IPS-NIHi11 (cell line): ENCODE measurements at places on chromosomes 13 and 19.

GRCh38 chr19:51687791-51688670 lies 5.1 kb upstream of the SPACA6 start:
- peak; percentile 52 for DNase-seq

GRCh38 chr13:47650209-47650608 lies 350.9 kb downstream of the SUCLA2 start:
- no peak for DNase-seq

DNA sequence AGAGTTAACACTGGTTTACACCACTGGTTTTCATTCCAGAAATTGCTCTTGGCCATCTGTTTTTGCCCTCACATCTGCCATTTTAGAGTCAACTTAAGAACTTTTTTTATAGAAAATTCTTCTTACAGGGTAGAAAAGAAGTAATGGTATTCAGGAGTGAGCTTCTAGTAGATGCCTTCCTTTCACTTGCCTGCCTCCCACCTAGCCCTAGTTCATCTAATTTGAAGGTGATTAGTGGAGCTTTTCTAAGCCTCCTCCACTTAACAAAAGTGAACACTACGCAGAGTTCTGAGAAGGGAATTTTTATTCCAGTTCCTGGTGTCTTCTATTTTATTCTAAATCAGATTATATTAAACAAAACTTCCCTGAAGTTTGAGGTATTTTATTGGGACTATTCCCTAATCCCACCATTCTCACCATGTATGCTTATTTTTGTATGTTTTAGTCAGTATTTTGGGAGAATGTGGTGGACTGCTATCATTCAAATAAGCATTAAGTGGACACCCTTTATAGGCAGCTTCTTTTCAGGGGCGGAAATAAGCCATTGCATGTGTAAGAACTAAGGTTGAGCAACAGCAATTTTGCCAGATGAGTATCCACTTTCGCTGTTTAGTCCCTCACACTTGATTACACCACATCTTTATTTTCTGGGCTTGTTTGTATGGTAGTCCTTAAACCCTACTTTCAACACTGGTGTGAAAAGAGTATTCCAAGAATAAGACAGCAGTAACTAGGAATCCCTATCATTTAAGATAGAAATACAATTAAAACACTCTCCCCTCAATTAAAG lies 156.9 kb downstream of the ENOX1 start:
- DNase-seq: no peak

DNA sequence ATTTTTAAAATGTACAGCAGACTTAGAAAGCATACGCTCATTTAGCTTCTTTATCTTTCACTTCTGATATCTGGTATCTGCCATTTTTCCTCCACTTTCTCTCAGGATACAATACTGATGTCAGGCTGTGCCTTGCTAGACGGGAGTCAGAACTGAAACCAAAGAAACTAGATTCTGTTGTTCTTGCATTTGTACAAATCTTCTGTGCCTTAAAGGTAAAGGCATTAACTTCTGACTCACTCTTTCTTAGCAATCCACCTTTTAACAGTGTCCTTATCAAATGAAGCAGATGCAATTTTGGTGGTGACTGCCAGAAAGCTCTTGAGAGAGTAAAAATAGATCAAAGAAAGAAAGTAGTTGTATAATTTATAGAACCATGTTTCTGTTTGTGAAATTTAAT lies 370.4 kb downstream of the PCDH20 start:
- no peak for DNase-seq

GRCh38 chr13:26255691-26256277 lies 1.9 kb downstream of the CDK8 start:
- DNase-seq: no peak

- peak; percentile 29 for DNase-seq
Measured at GRCh38 chr13:33259296-33259695, 26.3 kb downstream of the STARD13 start.

GRCh38 chr13:112603641-112604225 lies 15.8 kb upstream of the TUBGCP3 start:
- DNase-seq: no peak

- DNase-seq: no peak
Measured at GRCh38 chr19:56321989-56322440, 7.4 kb upstream of the ZSCAN5A start.

GRCh38 chr19:15213715-15214381 lies 13.1 kb upstream of the NOTCH3 start:
- no peak for DNase-seq

- DNase-seq: no peak
Measured at GRCh38 chr19:45113628-45114027, 20.6 kb downstream of the PPP1R37 start.

GRCh38 chr19:58538257-58539168 lies 5.4 kb upstream of the TRIM28 start:
- peak; percentile 90 for DNase-seq

- DNase-seq: no peak
Measured at GRCh38 chr19:6610934-6611852, 20.2 kb upstream of the CD70 start.

GRCh38 chr13:111663505-111663904 lies 343.1 kb downstream of the TEX29 start:
- no peak for DNase-seq

GRCh38 chr19:32176591-32176990 lies 168.8 kb upstream of the ZNF507 start:
- DNase-seq: no peak

GRCh38 chr13:30111810-30112209 lies 195.5 kb downstream of the KATNAL1 start:
- DNase-seq: peak; percentile 46

DNA sequence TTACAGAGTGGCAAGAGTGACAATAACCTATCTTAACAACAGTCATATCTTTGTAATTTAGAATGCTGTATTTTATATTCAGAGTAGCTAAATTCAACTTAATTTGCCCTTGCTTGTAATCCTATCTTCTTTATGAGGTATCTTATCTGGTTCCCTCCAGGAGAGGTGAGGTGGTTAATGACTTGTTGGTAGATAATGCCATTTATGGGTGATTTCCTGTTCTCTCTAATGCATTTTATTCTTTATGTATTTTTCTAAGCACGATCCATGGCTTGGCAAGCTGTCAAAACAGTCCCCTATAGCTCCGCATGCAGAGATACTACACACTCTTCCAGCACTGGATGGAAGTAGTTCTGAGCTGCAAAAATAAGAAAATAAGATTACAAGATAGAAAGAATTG lies 267.9 kb downstream of the LMO7 start:
- DNase-seq: no peak

GRCh38 chr13:79336966-79337365 lies 69.1 kb downstream of the RBM26 start:
- no peak for DNase-seq

- DNase-seq: peak; percentile 61
Measured at GRCh38 chr13:110137680-110138009, 169.3 kb downstream of the COL4A1 start.

- peak; percentile 91 for DNase-seq
Measured at GRCh38 chr13:91348906-91349435, 1.5 kb downstream of the MIR17HG start.

DNA sequence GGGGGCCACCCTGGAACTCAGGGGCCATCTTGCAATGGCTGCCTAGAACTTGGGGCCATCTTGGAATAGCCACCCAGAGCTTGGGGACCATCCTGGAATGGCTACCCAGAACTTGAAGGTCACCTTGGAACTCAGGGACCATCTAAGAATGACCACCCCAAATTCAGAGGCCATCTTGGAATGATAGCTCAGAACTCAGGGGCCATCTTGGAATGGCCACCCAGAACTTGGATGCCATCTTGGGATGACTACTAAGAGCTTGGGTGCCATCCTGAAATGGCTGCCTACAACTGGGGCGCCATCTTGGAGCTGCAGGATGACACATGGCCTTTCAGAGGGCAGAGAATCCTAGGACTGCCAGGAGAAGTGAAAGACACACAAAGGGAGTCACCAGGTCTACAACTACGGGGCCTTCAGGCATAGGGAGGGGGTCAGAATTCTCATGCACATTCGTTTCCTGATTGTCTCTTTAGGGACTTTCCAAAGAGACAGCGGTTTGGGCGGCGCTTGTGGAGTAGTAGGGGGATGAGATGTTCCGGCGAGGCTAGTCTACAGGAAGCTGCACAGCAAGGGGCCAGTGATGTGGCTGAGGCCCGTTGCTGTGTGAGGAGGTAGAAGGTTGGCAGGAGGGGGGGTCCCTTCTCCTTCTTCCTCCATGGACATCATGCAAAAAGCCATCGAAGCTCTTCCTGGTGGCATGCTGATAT lies 125.0 kb downstream of the IER2 start:
- no peak for DNase-seq

GRCh38 chr19:46845959-46846459 lies 4.6 kb downstream of the AP2S1 start:
- DNase-seq: no peak

DNA sequence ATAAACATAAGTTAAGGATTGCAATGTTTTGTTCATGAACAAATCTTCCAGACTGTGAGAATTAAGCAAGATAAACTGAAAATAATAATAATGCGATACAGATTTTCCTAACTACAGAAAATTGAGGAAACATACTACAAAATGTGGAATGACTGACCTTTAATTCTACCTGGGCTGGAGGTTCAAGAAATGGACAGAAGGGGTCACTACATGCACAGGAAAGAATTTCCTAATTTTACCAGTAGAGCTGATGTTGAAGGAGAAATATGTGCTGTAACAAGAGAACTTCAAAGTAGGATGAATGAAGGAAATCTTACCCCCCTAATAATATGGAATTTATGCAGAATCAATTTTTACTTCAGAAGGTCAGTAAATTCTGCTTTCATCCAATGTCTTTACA lies 62.3 kb downstream of the ZNF627 start:
- DNase-seq: no peak

- no peak for DNase-seq
Measured at GRCh38 chr19:1505012-1505411, 7.8 kb downstream of the ADAMTSL5 start.

- no peak for DNase-seq
Measured at GRCh38 chr13:44271915-44272341, 101.7 kb upstream of the SERP2 start.
